NCI-H1436 treated with DMSO at 0.1 percent for 48 hours (cell line): ENCODE measurements at places on chromosomes 16 and 17.
A peak's percentile ranks its signal among the peaks of the same experiment; 100 is the strongest.

- no peak for DNase-seq
These were observed 35.2 kb upstream of the ATP2C2 start for GRCh38 chr16:84332975-84333684.

- DNase-seq: no peak
These were observed 11.1 kb downstream of the LPO start for GRCh38 chr17:58249270-58250133.

- no peak for DNase-seq
These were observed 40.5 kb upstream of the KLHDC4 start for GRCh38 chr16:87806261-87806640.

GRCh38 chr16:57262841-57263540 lies 17.9 kb downstream of the ARL2BP start:
- DNase-seq: no peak

GRCh38 chr17:68657166-68657565 lies 56.0 kb upstream of the FAM20A start:
- DNase-seq: no peak

GRCh38 chr16:16021988-16022682 lies 72.7 kb downstream of the ABCC1 start:
- DNase-seq: no peak

DNA sequence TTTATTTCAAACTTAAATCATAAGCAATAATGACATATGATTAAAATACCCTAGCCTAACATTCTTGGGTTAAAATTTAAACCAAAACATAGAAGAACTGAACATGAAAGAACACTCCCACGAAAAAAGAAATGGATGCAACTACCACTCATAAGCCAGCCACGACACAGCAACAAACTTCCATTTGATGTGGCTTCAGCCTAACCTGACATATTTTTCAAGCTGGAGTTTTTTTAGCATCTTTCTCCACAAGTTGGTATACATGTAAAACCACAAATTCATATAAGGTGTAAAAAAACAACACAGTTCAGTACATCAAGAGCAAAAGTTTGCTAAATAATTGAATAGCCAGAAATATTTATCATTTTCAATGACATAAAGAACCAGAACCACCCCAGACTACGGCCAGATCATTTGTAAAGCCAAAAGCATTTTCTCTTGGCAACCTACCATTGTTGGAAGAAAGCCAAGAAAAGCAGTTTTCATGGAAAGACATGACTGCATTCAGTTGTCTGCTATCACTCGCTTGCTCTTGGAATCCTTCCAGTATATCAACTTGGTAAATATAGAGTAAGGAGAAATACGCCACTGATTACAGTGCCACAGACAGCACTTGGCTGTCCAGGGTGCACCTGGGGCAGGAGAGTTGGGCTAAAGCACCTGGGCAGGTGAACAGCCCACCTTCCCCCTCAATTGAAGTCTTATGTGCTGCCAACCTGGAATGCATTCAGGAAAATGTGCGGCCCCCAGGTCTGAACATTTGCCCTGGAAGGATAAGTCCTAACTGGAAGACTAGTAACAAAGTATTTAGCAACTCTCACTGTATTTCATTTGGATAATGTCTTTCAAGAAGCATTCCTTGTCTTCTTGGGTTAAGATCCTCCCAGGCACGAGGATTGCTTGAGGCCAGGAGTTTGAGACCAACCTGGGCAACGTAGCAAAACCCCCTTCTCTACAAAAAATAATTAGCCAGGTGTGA lies 60.5 kb downstream of the CREBBP start:
- peak; percentile 48 for DNase-seq

DNA sequence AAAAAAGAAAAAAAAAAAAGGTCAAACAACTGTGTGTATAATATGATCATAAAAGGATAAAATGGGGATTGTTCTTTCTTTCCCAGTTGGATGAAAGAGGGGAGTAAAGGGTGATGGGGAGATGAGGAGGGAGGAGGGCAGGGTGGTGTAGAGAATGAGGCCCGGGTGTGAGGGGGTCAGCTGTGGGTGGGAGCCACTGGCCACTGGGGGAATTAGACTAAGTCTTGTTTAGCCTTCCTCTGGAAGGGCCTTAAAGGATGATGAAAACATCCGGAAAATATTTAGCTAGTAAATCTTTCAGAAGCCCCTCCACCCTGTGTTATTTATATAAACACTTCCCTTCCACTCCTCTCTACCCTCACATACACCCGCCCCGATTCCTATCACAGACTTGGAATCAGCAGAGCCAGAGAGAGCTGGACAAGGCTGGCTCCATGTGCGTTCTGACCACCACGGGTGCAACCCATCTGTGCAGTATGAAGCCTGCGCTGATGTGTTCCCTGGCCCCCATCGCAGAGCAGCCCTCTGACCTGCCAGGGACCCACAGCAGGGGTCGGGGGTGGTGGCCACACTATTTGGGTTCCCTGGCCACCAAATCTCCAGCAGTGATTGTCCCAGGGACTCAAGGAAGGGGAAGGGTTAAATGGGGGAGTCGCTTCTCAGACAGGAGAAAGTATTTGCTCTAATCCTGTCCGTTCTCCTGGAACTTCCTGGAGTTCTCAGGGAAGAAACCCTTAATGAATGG lies 72.7 kb downstream of the GAS7 start:
- no peak for DNase-seq
